CD4-positive, alpha-beta T cell treated with Interleukin-21 for 1 hour (primary cell): ENCODE measurements at places on chromosomes 4 and X.

DNA sequence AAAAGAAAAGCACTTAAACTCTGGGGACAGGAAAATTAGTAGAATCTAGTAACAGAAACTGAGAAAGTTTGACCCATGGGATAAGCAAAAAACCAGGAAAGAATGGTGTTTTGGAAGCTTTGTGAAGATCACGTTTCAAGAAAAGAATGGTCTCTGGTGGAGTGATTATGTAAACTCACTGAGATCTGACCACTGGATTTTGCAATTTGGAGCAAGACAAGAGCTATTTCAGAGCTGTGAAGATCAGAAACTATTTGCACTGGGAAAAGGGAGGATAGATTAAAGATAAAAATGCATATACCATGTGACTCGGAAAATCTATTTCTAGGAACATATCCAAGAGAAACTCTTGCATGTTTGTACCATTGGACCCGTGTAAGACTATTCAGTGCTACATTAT, 4.3 kb downstream of the TMPRSS11D start:
- no peak for DNase-seq

DNA sequence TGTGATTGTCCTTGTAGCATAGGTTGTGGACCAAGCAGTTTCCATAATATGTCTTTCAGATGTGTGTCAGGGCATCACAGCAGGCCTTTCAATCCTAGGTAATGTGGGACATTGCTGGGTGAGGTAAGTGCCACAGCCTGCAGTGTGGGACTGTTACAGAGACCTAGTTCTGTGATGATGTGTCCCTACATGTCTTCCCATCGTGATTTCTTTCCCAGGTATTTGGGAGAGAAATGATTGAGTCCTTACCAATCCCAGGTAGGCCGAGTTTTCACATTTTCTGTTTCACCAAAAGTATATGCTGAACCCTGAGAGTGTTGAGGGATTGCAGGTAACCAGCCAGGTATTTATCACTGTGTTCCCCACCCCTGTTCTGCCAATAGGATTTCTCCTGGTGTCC, 10.6 kb upstream of the ATXN3L start:
- DNase-seq, result no peak

DNA sequence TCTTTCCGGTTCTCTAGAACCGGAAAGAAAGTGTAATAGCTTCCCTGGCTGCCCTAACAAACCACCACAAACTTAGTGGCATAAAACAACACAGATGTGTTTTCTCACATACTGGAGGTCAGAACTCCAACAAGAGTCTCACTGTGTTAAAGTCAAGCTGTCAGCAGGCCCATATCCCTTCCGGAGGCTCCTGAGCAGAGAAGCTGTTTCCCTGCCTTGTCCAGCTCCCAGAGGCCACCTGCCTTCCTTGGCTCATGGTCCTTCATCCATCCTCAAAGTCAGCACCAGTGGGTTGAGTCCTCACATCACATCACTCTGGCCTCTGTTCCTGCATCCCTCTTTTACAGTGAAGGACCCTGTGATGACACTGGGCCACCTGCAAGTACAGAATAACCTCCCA, 49.8 kb upstream of the HMX1 start:
- no peak for DNase-seq

- no peak for DNase-seq
These were observed 50.6 kb upstream of the ACSL4 start for GRCh38 chrX:109783701-109784079.

DNA sequence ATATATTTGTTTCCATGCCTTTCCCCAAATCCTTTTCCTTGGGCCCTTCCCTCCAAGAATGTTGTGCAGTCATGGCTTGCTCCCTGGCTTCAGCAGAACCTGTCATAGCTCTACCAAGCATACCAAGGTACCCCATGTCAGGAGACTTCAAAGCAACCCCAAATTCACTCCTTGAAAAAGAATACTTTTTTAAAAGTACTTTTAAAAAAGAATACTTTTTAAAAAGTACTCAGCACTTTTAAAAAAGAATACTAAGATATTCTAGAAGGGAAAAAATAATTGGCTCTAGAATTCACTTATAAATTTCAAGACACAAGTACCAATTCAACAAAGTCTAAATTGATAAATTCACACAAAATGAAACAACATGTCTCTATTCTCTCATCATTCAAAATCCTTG, 76.0 kb downstream of the NR3C2 start:
- DNase-seq, result no peak

GRCh38 chrX:97126020-97126419, 242.3 kb downstream of the RPA4 start:
- DNase-seq, result no peak

DNA sequence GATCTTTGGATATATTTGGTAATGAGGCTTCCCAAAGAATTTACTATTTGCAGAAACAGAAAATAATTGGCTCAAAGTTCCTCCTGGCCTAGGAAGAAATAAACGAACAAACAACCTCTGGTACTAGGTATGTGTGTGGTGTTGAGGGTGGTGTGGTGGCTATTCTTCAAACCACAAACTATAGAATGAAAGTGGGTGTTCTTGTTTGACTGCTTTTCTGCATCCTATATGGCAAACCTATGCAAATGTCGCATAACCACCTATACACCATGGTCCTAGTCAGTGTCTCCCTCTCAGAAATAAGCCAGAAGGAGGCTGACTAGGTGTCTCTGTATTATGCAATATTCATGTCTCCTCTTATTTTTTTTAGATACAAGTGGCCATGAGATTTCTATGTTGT, 106.6 kb upstream of the PCDH18 start:
- DNase-seq, result no peak

- no peak for DNase-seq
These were observed 674.5 kb upstream of the BOD1L1 start for GRCh38 chr4:14302021-14302420.

GRCh38 chrX:116204932-116205331, 34.4 kb downstream of the AGTR2 start:
- DNase-seq, result no peak

- no peak for DNase-seq
These were observed 96.8 kb upstream of the NLGN4X start for GRCh38 chrX:6325437-6325836.

GRCh38 chr4:84878090-84878489, 88.4 kb downstream of the WDFY3 start:
- DNase-seq, result no peak

DNA sequence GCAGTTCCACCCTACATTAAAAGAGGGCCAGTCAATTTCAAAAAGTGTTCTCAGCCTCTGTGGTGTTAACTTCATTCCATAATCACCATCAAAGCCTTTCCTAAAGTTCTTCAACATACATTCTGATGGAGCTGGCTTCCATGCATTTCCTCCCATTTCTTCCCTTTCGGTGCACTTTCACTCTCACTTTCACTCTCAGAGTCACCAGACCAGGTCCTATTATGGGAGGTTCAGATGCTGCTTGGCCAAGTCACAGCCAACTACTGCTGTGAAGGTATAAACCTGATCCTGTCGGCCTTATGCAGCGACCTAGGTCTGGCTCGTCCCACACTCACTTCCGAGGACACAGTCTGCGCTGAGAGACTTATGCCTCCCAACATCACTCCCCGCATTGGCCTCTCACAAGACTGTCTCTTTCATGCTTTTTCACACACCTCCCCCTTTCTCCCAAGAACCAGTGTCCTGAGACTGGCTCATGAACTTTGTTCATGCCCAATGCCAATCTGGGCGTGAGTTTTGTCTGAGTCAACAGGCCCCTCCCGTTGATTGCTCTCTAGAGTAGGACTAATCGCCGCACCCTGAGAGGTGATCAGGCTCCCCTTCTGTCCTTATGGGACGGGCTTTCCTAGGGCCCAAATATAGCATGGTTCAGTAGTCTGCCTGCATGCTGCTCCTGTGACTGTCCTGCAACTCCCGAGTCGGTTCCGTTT, 60.8 kb upstream of the XAGE1B start:
- no peak for DNase-seq

DNA sequence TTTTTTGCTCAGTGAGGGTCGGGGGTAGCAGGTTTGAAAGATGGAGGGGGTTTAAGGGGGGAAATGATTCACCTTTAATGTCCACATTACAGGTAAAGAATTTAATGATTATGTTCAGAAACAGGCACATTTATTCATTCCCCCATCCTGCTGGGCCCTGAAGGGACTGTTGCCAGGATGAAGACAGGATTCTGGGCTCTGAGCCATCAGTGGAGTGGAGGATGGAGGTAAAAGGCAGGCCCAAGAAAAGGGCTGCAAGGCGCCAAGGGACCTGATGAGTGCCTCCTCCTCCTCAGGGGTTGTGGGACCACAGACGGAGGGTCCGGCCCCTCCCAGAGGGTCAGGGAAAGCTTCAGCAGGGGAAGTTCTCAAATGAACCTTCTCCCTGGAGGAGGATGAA, 40.4 kb upstream of the PROM1 start:
- no peak for DNase-seq

GRCh38 chrX:13956998-13957397, 72.7 kb downstream of the GEMIN8 start:
- no peak for DNase-seq

DNA sequence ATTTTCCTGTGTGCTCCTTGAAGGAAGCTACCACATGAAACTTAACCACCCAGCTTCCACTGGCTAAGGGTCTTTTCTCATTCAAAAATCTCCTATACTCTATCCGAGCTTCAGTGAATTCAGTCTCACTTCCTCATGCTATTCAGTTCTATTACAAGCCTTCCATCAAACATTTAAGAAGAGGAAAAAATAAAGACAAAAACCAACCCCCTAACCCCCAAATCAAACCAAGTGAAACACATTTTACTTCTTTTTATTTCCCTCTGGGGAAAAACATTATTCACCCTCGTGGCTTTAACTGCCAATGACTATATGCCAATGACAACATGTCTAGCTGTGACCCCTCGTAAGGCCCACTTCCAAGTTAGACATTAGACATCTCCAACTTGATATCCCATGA, 16.2 kb upstream of the WDR19 start:
- DNase-seq, result no peak

GRCh38 chr4:123522081-123522480, 125.5 kb downstream of the SPRY1 start:
- no peak for DNase-seq

- no peak for DNase-seq
These were observed 13.7 kb downstream of the ADH6 start for GRCh38 chr4:99205153-99205979.

DNA sequence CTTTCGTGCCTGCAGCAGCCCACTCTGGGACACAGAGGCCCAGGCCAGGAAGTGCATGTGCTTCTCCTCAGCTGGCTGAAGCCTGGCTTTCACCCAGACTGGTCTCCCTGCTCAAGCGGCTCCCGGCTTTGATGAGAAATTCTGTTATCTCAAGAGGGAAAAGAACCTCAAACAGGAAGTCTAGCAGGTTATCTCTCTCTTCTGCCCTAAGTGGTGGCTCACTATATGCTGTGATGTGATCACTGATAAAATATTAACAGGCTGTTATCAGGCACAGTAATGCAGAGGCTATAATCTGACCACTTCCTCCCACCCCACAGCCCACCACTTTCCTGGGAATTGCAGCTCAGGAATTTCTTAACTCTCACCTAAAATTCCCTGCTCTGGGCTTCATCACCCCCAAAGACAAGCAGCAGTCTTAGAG, 13.3 kb downstream of the CLDN2 start:
- DNase-seq, result no peak

DNA sequence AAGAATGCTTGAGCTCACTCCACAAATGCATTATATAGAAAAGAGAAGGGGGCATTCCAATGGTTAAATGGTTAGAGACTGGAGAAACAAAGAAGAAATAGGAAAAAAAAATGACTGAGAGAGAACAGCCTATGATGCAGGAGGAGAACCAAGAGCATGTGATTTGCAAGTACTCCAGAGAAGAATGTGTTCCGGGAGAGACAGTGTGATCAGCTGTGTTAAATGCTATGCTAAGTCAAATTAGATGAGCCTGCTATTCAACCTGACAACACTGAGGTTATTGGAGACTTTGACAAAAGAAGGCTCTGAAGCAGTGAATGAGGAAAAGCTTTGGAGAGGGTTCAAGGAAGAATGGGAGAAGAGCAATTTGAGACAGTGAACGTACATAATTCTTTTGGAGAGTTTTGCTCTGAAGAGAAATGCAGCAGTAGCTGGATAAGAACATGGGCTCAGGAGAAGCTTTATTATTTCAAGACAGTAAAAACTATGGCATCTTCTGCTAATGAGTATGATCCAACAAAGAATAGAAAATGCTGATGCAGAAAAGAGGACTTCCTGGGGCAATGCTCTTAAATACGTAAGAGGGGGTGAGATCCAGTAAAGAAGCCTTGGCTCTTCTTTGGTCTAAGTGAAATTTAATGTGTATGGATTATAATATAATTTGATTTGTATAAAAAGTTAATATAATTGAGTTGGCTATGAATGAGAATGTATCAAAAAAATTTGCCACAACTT, 66.3 kb downstream of the PPP3CA start:
- DNase-seq, result no peak

DNA sequence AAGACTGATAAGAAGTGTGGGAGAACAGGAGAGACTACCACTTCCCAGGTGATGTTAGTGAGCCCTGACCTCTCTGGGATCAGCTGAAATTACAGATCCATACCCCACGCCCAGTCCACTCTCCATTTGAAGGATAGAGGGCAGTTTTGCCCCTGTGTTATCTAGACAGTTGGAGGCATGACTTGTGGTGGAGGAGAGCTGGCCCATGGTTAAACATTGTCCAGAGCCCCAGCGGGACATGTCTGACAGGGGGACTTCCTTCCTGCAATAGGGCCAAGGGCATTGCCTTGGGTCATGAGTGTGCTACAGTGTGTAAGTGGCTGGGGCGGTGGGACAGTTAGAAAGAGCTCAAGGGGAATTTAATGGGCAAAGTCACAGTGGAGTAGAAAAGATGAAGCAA, 181.1 kb downstream of the MID1IP1 start:
- no peak for DNase-seq

GRCh38 chr4:165031436-165032211, at the start of gene TRIM60:
TSS of gene TRIM60 (plus strand) at chr4:165031999. CDS start at chr4:165040073, 8,074 bp downstream.
- DNase-seq, result no peak

DNA sequence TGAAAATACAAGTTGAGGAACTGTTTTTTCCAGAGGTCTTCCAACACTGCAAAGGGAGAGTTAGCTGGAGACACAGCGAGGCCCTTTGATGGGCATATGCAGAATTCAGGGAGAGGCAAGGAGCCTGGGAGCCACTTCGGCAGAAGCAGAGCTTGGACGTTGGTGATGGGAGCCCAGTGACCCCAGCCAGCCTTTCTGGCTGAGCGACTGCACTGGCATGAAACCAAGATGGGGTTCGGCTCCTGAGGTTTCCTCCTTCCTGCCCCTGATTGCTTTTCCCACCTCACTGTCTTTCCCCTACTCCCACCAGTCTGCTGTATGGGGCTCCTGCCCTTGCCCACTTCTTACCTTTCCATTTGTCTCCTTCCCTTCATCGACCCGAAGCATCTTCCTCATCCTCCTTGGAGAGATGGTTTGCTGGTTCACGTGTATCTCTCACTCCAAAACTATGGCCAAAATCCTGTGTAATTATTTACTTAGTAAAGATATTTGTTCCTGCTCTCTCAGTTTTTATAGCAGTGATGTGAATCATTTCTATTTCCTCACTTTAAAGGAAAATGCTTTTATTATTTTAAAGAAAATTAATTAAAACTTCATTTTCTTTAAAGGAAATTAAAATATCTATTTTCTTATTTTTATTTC, 100.5 kb downstream of the NFKB1 start:
- DNase-seq, result no peak

DNA sequence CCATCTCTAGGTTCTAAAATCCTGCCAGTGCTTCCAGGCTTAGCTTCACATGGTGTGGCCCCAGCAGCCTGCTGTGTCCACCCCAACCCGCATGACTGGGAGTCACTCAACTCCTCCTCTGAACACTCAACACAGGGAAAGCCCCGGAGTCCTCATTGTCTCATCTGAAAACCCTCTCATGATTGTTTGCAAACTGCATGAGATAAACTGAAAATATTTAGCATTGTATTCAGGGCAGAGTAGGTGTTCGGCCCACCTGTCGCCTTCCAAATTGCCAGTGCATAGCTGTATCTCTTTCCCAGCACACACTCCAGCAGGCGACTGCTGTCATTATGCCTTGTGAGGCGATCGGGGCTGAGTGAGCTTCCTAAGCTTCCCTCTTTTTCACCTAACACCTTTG, 76.7 kb upstream of the SORBS2 start:
- DNase-seq, result no peak
